ENCODE measurements at places on chromosomes 3 and 15. TPM values are rescaled to one million over a fixed set of nuclear protein-coding genes. Genes with fewer than 3 reads are reported as not detected.
A peak's percentile ranks its signal among the peaks of the same experiment; 100 is the strongest.

GRCh38 chr3:69806735-69807438 is 67.6 kb downstream of the MITF start:
- no peak for DNase-seq

- no peak for DNase-seq
Observed at GRCh38 chr3:145118303-145118702, 1042.7 kb downstream of the PLOD2 start.

- DNase-seq: peak; percentile 17
Observed at GRCh38 chr3:107241217-107241616, 136.0 kb upstream of the CCDC54 start.

- no peak for DNase-seq
Observed at GRCh38 chr3:17798000-17798399, 55.6 kb upstream of the TBC1D5 start.

DNA sequence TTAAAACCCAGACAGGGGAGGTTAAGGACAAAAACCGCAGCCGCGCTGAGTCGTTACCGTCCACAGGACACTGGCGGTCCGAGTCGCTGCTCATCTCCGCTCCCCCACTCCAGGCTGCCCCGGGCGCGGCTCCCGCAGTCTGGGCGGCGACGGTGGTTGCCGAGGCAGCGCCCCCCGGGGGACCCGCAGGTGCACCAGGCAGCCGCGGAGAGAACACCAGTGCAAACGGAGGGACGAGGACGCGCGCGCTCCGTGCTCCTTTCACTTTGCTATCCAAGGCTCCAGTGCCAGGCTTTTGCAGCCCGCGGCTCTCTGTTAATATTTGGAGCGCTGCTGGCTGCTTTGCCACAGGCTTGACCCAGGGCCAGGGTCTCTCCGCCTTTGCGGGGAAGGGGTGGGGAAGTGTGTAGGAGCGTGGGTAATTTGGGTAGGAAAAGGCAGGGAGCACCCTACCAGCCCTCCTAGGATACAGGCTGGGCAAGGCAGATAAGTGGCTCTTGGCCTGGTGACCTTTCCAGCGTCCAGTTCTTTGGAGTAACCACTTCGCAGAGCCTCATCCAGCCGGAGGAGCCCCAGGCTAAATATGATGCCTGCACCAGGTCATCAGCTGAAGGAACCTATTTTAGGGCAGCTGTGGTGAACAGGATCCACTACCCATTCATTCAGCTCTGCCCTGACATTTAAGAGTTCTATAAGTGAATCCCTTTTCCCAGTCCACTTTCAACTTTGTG is at the start of gene GADL1:
Gene GADL1, minus strand, starts transcription at position 141 of the 731 bp plus-strand sequence. Its CDS starts 47 bp downstream, at position 94.
- DNase-seq: no peak

DNA sequence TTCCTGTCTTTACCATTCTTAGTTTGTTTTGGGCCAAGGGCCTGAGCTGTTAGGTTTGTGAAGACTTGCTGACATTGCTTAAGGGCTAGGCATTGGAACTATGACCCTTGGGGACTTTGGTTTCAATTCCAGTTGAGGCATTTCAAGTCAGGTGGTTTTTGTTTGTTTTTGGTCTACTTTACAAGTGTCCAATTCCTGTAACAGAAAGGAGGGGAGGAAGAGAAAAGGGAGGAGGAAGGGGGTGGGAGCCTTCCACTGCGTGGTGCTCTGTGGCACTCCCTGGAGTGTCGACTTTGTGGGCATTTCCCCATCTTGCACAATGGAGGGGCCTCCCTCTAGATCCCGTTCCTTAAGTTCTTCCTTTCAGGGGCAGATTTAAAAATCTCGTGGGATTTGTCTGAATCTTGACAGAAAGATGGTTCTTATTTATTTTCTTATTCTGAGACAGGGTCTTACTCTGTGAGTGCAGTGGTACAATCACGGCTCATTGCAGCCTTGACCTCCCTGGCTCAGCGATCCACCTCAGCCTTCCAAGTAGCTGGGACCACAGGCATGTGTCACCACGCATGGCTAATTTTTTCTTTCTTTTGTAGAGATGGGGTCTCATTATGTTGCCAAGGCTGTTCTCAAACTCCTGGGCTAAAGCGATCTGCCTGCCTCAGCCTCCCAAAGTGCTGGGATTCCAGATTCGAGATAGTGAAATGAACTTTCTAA is 59.5 kb upstream of the RYK start:
- no peak for DNase-seq

DNA sequence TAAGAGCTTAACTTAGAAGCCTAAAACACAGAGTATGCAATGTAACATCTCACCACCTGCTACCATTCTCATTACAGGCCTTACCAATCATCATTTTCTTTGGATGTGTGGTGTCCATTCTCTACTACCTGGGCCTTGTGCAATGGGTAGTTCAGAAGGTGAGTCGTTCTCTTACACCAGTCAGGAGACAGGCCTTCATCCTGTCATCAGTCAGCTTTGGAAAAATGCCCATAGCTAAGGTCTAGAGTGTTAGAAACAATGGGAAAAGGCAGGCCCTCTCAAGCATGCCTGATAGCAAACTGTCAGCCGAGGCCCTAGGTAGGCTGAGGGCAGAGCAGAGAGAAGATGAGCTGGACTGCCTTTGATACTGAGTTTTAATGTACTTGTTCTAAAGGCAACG is 13.5 kb downstream of the SLC28A2 start:
- no peak for DNase-seq

GRCh38 chr15:31480356-31481025 is 153.9 kb downstream of the KLF13 start:
- no peak for DNase-seq

REC114 gene
- not detected for total RNA-seq

FSTL1 gene
- total RNA-seq: 148 TPM

CACNA2D3 gene
- 0.15 TPM for total RNA-seq

PRSS50 gene
- not detected for total RNA-seq

RPSA gene
- 1,936 TPM for total RNA-seq
